ENCODE measurements at places on chromosomes 5 and 9.

GRCh38 chr9:29322240-29322639 is 1749.0 kb upstream of the C9orf72 start:
- no peak for DNase-seq

DNA sequence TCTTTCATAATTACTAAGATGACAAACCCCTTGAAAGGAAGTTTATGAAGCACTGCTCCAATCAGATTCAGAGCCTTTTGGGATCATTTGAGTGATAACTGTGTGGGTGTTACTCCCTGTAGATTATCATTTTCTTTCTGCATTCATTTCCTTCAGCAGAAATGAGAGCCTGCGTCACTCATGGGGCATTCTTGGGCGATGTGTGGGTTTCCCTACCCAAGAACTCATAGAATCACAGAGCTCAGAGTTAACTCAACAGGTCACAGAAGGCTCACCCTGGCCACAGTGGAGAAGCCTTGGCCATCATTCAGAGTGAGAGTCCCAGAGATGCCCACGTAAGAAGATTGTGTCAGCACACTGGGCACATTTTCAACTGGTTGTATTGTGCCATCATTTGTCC is 401.9 kb downstream of the TLE4 start:
- no peak for DNase-seq

DNA sequence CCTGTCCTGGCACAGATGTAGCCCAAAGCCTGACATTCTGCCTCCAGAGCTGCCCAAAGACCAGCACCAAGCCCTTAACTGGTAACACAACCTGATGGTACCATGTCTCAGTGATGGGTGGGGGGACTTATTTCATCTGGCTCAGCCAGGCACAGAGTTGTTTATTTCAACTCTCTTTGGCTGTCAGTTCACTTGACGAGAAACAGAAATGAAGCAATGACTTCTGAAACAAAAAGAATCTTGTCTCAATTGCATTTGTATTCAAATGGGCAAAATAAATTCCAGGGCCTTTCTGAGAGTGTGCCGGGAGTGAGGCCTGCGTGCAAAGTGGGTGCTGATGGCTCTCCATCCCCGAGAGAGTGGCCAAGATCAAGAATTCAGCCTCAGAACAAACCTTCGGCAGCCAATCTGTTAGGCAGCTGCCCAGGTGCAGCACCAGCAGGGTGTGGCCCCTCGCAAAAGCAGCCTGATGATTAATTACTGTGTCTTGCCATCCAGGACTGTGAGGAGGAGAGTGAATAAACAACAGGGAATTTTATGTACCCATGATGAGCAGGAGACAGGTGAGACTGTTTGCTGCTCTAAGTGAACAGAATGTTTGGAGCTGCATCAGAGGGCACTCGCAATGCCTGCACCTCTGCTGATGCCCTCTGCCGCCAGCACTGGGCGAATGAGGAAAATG is 238.0 kb downstream of the HSPA4 start:
- DNase-seq: peak; percentile 22

- DNase-seq: no peak
Measured at GRCh38 chr9:131318231-131319085, 28.9 kb downstream of the PLPP7 start.

DNA sequence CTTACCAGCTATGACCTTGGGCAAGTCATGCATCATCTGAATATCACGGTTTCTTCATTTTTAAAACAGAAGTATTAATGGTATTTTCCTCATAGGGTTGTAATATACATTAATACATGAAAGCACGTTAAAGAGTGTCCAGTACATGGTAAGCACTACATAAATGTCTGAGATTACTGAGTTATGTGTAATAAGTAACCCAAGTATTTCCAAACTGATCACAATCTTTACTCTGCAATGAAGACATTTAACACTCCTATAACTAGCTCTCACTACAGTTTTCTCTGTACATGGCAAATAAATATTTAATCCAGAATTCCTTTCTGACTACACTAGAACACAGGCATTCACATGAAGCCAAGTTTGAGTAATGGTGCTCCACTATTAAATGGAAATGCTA is 4.0 kb downstream of the GLDC start:
- no peak for DNase-seq

DNA sequence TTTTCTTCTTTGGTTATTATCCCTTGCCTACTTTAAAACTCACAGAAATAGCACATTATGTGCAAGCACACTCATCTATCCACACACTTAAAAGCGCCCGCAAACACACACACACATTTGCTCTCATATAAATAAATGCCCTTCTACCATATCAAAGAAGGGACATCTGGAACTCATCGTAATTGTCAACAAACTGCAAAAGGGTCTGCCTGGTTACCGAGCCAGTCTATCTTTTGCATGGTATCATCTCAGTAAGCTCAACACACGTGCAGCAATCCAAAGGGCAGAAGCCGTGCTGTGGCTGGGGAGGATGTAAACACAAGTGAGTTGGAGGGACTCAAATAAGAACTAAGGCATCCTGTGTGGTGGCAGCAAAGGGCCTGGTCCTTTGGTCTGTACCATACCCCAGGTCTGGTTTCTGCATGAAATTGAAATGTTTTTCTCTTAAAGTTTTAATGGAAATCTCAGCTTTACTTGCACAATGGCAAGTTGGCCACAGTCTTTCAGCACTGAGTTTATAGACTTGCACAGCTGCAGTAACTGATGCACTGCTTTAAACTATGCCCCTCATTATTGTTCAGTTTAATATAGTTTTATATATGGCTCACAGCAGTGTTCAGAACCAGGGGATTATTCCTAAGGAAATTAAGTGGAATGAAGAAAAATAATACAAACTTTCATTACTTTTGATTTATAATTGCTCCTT is 331.0 kb downstream of the ADAMTS6 start:
- peak; percentile 19 for DNase-seq

DNA sequence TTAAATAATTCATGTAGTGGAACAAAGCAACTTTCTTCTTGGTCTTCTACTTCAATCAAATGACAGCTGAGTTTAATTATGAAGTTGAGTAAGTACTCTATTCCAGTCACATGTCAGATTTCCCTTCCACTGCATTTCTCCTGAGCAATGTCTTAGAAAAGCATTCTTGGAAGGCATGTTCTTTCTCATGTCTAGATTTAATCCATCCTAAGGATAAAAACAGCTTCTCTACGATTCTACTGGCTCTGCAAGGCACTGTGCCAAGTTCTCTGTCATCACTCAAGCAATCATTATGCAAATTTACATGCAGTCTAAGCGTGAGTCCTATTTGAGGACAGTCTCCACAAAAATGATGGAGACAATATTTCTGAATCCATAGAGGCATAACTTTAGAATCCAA is 142.4 kb downstream of the YIPF5 start:
- DNase-seq: peak; percentile 78

DNA sequence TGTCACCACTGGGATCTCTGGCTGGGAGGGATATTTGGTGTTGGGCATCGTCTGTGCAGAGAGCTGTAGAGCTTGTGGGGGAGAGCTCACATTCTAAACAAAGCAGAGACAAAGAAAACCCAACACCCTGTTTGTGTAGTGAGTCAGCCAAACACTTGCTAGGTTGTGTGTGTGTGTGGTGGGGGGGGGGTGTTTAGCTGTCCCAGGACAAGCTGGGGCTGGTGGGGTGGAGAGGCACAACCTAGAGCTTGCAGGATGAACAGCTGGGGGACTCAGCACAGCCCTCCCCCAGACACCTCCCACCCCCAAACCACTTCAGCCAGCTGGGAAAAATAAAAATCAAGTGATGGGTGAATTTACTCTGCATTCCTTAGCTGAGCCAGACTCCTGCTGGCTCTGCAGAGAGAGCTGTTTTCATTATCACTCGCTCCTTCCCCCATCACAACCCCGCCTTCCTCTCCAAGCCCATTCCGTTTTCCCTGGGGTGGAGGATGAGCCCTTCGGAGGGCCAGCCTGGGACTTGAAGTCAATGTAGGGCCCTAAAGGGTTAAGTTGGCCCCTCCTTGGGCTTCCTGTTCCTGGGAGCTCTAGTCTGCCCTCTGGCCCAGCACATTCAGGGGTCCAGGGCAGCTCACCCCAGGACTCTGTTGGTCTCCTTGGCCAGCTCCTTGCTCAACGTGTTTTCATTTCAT is 2.6 kb downstream of the OLFML2A start:
- peak; percentile 18 for DNase-seq

- DNase-seq: no peak
Measured at GRCh38 chr5:115774684-115775083, 41.8 kb downstream of the CDO1 start.

DNA sequence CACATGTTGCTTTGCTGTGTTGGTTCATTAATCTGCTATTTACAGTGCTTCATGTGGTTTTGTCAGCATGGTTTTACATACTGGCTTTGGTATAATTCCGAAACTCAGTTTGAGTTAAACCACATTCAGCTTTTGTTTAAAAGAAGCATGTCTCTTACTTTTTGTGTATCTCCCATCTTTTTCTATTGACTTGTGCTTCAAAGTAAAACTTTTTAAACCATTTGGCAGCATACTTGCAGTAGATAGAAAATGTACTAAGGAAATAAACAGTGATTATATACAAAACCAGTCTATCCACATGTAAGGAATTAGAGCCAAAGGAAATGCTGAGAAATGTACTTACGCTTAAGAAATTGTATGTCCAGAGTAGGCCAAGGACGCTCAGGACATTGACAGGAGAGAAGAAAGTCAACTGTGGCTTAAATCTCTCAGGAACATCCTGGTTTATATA is 286.9 kb downstream of the ARHGEF28 start:
- DNase-seq: no peak

DNA sequence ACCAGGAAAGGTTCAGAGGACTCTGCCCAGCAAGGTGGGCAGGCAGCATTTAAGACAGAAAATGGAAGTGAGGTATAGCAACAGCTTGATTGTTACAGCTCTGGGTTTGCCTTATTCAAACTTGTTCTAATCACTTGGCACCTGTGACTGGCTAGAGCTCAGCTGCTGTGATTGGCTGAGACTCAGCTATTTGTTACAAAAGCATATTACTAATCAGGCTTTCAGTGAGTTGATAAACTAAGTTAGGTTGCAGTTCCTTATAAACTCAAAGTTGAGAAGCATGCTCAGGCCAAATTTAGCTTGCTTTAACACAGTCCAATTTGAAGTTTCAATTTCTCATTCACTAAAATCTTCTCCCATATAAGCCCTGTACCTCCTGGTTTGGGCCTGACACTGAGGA is 56.3 kb downstream of the GDA start:
- DNase-seq: no peak

- DNase-seq: no peak
Measured at GRCh38 chr5:78046006-78046405, 248.5 kb downstream of the AP3B1 start.

- peak; percentile 90 for DNase-seq
Measured at GRCh38 chr5:131379723-131380122, 115.9 kb downstream of the CDC42SE2 start.

DNA sequence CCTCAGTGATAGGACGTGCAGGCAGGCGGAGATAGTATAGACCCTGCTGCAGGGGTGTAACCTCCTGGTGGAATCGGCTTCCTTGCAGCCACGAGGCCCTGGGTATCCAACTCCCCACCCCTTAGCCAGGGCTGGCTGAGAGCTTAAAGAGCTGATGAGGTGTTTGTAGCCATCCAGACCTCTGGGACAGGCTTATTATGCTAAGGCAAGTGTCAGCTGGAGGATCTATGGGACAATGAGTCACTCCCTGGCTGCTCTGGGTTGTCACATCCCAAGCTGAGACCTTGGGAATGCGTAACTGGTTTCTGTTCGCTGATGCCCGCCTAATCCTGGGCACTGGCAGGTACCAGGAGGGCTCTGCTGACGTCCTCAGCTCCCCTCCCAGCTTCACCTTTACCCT is 38.9 kb downstream of the DAB2IP start:
- DNase-seq: no peak

- DNase-seq: no peak
Measured at GRCh38 chr5:62578540-62578939, at the start of gene LRRC70. Gene LRRC70, plus strand, starts transcription at chr5:62578819. Its CDS starts 620 bp downstream, at chr5:62579439.

DNA sequence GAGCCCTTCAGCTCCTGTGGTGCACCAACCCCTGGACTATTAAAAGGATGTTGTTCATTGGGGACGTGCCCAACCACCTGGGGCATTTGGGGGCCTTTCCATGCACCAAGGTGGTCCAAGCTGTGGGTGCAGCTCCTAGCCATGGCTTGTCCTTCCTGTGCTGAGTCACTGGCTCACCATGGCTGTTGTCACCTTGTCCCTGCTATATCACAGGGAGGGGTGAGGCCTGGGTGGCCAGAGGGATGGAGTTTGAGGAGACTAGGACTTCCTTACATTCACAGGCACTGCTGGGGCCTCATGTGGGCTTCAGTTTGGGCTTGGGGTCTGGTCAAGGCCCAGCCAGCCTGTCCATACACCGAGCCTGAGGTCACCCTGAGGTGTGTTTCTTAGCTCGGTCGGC is 45.5 kb downstream of the PHF2 start:
- DNase-seq: no peak

GRCh38 chr5:150490754-150491153 is 17.2 kb upstream of the NDST1 start:
- no peak for DNase-seq

- peak; percentile 26 for DNase-seq
Measured at GRCh38 chr5:141957367-141957996, 520 bp downstream of the PCDH12 start.

- DNase-seq: no peak
Measured at GRCh38 chr5:80140496-80140895, 105.3 kb downstream of the THBS4 start.

- DNase-seq: no peak
Measured at GRCh38 chr5:173736374-173736773, 119.9 kb upstream of the BOD1 start.

DNA sequence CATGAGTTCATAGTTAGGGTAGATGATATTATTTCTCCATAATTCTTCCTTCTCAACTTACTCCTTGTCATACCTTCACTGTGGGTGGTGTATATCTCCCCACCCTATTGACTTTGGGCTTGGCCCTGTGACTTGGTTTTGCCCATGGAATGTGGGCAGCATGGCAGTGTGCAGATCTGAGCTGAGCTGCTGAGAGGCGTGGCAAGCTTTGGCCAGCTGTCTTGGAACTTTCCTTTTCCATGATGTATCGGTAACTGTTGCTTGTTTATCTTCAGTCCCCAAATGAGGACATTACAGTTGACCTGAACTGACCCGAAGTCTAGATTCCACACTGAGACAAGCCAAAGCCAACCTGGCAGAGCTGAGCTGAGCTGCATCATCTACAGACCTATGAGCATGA is 70.4 kb downstream of the RALGPS1 start:
- no peak for DNase-seq

GRCh38 chr5:179553875-179554274 is 3.5 kb downstream of the RUFY1 start:
- no peak for DNase-seq

DNA sequence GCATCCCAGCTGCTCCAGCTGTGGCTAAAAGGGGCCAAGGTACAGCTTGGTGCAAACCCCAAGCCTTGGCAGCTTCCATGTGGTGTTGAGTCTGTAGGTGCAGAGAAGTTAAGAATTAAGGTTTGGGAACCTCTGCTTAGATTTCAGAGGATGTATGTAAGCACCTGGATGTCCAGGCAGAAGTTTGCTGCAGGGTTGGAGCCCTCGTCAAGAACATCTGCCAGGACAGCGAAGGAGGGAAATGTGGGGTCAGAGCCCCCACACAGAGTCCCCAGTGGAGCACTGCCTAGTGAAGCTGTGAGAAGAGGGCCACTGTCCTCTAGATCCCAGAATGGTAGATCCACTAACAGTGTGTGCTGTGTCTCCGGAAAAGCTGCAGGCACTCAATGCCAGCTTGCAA is 236.2 kb upstream of the ADRA1B start:
- no peak for DNase-seq

Measured in cardiac muscle cell (in vitro differentiated cells and primary cell).